ENCODE measurements at places on chromosomes 1 and 21. TPM values are rescaled to one million over a fixed set of nuclear protein-coding genes. Genes with fewer than 3 reads are reported as not detected.

GRCh38 chr1:67966666-67967009, 83.8 kb downstream of the DIRAS3 start:
- DNase-seq: no peak

DNA sequence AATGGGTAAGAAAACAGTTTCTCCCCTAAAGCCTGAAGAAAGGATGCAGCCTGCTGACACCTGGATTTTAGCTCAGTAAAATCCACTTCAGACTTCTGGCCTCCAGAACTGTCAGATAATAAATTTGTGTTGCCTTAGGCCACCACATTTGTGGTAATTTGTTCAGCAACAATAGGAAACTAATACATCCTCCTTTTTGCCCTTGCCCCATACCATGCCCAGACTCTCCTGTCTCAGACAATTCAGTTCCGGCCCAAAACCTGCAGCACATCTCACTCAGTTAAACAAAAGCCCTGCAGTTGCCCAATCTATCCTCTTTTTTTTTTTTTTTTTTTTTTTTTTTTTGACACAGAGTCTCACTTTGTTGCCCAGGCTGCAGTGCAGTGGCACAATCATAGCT, 25.8 kb downstream of the SMIM12 start:
- no peak for DNase-seq

GRCh38 chr1:198696211-198696610, 57.4 kb downstream of the PTPRC start:
- no peak for DNase-seq

KRTAP19-3 gene
- not detected for total RNA-seq

- DNase-seq: no peak
Observed at GRCh38 chr21:43809853-43810504, 20.6 kb downstream of the RRP1 start.

GRCh38 chr21:15521644-15522001, 208.2 kb upstream of the USP25 start:
- no peak for DNase-seq

DNA sequence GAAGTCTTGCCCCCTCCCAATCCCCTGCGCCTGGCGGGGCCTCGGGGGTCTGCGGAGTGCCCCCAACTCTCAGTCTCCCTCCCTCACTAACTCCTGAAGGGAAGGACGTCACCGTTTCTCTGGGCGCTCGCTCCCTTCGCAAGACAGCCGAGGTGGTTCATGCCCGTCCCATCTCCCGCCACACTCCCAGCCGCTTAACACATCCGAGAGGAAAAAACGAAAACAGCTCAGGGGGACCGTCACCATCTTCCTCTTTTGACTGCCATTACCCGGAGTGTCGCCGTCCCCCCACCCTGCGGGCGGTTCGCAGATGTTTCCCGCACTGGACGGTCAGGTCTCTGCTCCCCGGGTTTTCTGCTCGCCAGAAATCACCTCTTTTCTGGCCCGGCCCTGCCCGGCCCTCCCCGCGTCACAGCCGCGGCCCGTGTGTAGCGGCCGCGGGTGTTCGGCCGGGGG, 532 bp downstream of the ERO1B start:
- DNase-seq: peak; percentile 31

- DNase-seq: no peak
Observed at GRCh38 chr1:237779356-237779755, 111.4 kb downstream of the ZP4 start.

GRCh38 chr1:20574686-20575540, 14.0 kb upstream of the CDA start:
- DNase-seq: peak; percentile 81

DNA sequence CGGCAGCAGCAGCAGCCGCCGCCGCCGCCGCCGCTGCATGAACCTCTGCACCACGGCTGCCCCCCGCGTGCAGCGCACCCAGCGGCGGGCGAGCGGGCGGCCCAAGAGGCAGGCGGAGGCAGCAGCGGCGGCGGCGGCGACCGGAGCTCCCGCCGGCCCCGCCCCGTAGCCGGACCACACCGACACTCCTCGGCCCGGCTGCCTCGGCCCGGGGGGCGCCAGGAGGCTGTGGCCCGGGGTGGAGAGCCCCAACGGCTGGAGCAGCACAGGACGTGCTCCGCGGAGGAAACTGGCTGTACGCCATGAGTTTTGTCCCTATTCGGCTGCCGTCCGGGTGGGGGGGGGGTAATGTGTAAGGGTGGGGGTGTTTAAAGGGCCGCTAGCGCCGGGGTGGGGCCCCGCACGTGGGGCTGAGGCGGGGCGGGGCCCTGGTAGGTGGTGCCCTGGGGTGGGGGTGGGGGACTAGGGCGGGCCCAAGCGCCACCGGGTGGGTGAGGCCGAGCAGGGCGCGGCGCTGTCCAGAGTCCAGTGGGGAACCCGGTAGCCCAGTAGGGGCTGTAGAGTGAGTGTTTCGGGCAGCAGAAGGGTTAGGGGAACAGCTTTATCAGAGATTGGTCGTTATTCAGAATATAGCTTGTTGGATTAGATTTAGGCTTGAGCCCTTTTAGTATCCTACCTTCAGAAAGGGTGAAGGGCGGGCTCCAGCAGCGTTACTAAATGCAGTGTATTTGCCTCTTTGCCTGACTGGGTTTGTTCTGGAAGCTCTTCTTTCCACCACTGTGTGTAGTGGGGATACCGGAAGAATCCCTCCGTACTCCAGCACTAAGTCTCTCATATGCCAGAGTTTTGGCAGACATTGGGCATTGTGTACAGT, at the start of gene FAM78B:
TSS of gene FAM78B (minus strand) at position 304 of the 874 bp plus-strand sequence. CDS start 753 bp downstream, outside the sequence.
- peak; percentile 52 for DNase-seq

DNA sequence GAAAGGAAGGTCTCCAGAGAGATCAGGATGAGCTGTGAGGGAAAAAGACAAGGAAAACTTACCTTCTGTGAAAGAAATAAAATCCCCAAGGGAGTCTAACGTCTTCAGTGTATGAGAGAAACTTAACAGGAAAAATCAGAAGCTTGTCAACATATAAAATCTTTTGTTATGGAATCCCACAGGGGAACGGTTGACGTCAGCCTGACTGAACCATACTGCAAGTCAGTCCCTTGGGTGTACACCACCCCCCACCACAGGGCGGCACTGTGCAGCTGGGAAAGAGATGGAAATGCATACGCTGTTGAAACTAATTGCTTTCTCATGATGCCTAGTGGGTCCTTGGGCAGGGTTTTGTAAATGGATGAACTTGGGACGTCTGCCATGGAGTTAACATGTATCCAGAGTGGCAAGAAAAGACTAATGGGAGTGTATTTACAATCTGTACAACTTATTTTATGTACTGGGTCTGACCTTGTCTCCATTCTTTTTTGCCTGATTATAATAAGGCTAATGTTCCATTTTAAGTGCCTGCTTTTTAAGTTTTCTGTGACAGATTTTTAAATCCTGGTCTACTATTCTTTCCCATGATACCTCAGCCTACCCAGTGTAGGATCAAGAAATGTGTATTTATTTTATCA, 22.7 kb downstream of the UTP25 start:
- DNase-seq: peak; percentile 76

- DNase-seq: no peak
Observed at GRCh38 chr1:228403231-228403631, 3.4 kb downstream of the TRIM11 start.

DLGAP3 gene
- total RNA-seq: 9.1 TPM

DNA sequence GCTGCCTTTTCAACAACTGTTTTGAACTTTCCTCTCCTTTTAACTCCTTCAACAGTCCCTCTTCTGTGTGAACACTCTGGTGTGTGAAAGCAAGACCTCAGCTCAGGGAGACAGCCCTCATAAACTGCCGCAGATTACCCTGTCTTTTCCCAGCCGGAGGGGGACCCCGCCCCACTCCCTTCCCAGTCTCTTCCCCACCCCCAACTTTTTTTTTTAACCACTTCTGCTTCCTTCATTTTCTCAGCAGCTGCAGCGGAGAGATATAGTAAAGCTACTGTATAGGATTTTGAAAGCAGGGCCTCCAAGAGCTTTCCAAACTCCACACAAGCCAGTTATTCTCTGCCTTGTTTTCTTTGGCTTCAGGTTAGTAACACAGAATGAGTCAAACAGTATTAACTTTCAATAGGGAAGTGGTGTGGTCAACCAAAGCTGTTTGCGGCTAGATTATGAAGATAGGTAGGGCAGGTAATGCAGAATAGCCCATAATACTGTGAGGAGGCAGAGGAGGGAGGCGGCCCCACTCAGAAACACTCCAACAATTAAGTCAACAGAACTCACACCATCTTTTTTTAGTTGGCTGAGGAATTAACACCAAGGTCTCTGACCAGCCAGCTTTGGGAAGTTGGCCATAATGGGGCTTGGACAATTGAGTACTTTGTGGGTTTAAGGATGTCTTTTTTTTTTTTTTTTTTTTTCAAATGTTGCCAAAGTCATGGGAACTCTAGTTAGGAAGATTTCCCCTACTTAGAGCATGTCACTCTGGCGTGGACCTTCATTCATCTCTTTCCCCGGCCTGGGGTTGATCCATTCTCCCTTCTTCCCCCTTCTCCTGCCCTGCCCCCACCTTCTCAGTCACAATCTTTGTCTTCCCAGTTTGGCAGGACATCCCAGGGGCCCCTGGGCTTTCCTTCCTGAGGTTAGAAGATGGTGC, 177.0 kb downstream of the CLIC6 start:
- no peak for DNase-seq

- DNase-seq: no peak
Observed at GRCh38 chr1:28971980-28972771, 57.8 kb downstream of the EPB41 start.

DNA sequence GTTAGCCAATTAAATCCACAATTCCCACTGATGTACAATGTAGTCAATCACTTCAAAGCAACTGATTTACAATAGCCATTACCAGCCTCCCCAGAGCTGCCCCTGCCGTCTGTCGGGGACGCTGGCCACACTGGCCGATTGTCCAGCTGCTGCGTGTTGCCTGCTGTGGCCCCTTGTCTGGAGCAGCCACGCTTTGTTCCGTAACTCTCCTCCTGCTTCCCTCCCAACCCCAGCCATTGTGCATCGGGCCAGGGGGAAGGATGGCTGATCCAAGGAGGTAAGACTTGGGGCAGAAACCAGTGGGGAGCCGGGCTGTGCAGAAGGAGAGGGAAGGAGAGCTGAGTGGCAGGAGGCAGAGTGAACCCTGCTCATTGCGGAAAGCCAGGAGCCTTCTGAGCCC, 83.6 kb upstream of the LYST start:
- no peak for DNase-seq

DNA sequence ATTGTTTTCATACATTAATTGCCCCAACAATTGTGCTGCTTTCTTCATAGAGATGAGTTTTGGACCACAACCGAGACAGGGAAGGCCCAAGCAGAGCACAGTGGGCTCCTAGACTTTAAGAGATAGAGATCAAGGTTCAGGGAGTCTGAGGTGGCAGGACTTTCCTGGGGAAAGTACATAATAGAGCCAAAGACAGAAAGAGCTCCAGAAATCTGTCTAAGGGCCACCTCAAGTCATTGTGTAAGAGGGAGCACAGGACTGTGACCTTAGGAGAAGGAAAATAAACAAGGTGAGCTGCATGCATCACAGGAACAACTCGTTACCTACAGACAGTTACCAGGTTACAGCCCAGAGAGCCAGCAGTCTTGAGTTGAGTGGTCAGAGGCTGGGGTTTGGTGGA, 41.3 kb upstream of the CR2 start:
- no peak for DNase-seq

DNA sequence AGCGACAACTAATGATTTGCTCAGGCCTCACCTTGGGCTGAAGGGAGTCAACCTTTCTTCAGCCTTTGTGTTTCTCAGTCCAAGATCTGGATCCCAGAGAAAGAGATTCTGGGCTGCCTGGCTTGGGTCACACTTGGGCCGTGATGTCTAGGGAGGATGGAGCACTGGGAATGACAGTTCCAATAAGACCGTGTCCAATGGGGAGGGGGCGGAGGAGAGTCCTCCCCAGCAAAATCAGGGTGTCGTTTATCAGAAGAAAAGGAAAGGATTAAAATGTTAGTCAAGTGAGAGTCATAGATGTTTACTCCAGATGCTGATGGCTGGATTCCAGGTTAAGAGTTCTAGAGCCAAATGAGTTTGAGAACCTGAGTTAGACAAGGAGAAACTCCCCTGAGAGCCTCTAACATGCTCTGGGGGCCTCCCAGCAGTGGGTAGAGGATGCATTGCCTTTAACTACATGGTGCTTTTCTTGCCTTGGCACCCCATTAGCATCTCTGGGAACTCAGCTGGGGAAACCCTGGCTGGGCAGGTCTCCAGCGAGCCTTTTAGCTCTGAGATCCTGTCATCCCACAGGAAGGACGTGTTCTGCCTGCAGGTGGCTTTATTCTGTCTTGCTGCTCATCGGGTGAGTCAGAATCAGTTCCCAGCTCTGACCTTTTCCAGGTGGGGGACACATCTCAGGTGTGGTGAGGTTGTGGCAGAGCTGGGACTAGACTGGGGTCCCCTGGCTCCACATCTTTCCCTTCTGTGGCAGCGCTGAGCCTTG, 22.2 kb downstream of the NIPAL3 start:
- no peak for DNase-seq

MIGA1 gene
- total RNA-seq: 12.3 TPM

DNA sequence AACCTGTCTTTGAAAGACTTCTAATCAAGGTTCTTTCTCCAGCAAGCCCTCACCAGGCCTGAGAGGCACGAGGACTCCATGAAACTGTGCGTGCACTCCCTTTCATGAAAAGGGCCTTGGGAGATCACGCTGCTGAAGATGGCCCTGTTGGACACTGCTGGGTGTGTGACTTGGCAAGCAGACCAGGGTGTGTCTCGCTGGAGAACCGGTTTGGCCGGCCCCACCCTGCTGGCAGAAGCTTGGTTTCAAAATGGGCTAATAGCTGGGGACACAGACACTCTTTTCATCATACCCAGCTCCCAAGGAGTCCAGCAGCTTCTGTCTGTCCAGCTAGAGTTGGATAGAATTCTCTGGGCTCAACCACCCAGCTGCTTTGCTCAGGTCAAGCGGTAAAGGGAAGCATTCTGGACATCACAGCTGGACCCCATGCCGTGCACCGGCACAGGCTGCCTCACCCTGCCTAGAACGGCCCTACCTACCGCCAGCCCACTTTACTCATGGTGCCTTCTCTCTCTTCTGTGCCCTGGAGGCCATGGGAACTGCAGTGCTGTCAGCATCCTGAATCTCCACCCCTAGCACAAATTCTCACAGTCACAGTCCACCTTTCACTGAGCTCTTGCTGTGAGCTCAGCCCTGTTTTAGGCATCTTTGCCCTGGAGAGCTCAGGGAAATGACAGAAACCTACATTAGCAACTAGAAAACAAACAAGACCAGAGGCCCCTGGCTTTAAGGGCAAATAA, 24.6 kb downstream of the PKP1 start:
- DNase-seq: no peak

DNA sequence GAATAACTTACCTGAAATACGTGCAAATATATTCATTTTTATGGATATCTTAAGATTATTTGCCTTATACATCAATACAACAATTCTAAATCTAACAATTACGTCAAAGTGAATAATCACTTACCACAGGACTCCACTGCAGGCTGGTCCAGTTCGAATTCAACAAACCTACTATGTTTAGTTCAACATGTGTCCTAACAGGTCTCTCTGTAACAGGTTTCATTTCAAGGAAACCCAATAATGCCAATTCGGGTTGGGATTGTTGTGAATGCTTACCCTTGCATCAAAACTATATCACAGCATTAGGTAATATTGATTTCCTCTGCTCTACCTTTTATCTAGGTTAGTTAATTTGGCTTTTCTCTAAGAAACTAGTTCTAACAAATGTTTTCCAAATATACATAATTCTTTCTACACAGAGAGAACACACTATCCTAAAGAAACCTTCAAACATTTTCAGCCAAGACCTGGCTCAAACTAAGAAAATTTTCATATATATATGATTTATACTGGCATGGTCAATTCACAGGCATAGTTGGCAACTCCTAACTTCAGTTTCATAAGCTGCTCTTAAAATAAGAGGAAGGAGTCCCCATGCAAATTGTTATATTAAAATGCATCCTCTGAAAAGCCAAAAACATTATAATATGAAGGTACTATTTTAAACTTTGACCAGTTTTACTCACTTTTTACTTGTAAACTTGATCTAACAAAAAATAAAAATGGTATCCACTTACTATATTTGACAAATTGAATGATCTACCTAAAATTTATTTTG, 4.5 kb downstream of the IVNS1ABP start:
- no peak for DNase-seq

Data from endothelial cell (in vitro differentiated cells).